ENCODE measurements at places on chromosomes 11 and 22.
A peak's percentile ranks its signal among the peaks of the same experiment; 100 is the strongest.

DNA sequence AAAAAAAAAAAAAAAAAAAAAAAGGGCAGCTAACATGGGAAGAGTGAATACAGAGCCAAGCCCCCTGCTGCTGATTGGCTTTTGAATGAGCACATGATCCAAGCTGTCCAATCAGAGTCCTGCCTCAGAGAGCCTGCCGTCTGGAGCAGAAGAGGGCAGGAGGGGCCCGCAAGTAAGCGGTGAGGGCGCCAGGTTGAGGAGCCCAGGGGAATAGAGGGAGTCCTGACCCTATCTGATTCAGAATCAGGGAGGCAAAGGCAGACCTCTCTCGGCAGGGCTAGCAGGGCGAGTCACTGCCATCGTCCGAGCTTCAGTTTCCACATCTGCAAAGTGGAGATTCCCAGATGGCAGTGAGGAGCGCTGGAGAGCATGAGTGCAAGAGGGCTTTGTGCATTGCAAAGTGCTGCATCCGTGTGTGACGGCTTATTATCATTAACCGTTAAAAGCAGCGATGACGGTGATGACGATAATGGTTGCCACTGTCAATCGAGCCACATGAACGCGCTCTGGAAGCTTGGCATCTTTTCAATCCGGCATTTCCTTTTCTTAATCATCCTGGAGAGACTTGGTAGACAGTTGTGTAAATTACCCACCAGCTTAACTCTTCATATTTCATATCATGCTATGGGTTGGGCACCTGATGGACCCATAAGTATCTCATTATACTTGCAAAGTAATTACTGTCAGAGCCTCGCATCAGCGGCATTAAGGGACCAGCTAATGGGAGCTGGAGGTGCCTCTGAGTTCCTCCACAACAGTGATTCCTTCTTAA, 68.6 kb upstream of the ATXN10 start:
- no peak for DNase-seq

DNA sequence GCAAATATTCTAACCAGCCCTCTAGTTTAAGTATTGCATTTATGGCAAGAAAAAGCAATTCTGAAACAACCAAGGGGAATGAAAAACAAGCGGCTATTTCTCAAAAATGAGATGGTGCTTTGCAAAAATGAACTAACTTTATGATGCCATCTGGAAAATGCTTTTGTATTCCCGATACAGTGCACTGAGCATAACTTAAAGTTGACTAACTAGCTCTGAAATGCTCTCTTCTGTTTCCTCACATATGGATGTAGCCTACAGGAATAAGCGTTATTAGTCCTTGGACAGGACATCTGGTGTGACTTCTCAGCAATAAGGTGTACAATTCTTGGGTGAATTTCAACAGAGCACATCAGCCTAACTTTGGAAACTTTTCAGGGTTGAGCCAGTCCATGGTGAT, 228.2 kb upstream of the DDI1 start:
- DNase-seq, result no peak

DNA sequence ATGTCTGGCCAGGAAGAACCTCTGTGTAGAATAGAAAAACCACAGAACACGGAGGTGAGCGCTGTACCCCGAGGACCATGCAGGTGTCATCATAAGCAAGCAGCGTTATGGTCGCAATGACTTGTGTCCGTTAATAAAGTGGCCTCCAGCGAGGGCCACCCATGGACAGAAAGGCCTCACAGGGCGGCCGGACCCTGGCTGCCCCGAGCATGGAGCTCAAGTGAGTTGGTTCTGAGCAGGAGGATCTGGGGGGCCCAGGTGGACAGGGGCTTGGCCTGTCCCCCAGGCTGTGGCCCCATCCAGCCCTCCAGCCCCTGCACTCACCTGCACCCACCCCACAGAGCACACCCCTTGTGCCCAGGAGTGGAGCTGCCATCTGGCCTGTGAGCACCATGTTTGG, 133.8 kb downstream of the BRD1 start:
- DNase-seq, result no peak

- DNase-seq, result no peak
Observed at GRCh38 chr22:46528121-46528610, 9.3 kb downstream of the CELSR1 start.

- peak; percentile 24 for DNase-seq
Observed at GRCh38 chr11:20056950-20057943, 103.0 kb downstream of the DBX1 start.

DNA sequence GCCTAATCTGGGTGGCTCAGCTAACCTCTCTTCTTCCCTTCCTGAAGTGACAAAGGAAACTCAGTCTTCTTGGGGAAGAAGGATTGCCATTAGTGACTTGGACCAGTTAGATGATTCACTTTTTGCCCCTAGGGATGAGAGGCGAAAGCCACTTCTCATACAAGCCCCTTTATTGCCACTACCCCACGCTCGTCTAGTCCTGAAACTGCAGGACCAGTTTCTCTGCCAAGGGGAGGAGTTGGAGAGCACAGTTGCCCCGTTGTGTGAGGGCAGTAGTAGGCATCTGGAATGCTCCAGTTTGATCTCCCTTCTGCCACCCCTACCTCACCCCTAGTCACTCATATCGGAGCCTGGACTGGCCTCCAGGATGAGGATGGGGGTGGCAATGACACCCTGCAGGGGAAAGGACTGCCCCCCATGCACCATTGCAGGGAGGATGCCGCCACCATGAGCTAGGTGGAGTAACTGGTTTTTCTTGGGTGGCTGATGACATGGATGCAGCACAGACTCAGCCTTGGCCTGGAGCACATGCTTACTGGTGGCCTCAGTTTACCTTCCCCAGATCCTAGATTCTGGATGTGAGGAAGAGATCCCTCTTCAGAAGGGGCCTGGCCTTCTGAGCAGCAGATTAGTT, 14.2 kb upstream of the UVRAG start:
- no peak for DNase-seq

DNA sequence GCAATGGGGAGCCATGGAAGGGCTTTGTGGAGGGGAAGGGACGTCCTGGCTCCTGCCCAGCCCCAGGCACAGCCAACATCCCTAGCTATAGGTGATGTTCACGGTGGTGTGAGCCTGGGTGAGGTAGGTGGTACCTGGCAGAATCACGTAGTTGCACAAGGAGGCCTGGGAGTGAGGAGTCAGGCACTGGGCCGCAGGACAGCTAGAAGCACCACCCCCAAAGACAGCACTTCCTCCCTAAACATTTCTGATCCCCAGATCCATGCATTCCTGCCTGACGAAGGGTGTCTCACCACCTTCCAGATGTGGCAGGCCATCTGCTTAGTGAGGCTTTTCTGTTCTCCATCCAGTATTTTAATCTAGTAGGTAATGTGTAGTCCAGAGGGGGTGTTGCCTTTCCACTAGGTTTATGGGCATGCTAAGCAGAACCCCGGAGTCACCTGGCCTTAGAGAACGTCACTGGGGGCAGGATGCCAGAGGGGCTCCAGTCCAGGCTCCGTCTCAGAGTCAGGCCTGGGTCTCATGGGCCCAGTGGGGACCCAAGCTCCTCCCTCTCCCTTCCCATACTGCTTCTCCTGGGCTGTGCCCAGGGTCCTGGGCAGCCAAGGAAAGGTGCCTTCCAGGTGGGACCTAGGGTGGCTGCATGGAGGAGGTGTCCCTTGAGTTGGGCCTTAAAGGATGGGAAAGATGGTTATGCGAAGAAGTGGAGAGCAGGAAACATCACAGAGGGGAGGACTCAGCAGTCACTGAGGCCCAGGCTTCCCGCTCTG, 56.2 kb downstream of the OTOG start:
- DNase-seq, result no peak

- no peak for DNase-seq
Observed at GRCh38 chr22:49954991-49955580, 5.5 kb upstream of the PIM3 start.

DNA sequence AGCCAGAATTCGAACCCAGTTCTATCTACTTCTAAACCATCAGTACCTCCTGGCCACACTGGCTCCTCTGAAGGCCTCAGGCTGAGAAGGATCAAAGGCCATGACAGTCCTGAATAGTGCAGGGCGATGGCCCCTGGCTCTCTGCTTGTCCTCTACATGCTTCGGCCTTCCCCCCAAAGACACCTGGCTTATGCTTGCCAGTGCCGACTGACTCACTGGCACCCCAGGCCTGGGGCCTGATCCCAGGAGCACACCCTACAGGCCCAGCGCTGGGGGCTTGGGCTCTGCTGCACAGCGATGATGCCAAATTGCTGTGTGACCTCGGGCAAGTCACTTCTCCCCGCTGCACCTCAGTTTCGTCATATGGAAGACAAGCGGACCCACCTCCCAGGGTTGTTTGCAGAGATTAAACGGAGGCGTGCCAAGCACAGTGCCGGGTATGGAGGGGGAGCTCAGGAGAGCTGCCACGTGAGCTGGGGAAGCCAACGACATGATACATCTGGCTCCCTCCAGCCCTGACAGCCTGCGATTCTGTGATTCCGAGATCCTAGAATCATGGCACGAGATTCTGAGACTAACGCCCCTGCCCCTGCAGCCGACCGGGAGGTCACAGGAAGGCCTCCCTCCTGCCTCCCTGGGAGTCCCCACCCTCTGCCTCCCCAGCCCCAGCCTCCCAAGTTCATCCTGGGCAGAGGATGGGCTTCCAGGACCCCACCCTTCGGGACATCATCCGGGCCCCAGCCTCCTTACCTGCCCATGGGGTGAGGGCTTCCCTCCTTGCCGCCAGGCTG, 1.0 kb downstream of the SSTR3 start:
- DNase-seq, result no peak

DNA sequence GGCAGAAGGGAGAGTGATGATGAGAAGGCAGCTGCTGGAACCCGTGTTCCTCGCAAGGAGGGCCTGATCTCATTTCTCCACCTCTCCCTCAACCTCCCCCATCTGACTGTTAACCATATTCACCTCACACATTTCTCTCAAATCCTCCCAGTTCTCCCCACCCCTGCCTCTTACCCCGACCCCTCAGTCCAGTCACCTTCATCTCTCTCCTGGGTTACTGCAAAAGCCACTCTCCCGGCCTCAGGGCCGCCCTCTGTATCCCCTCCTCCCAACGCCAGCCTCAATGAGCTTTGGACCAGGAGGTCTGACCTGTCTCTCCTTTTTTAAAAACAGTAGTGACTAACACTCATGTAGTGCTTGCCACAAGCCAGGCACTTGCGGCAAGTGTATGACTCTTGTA, 29.5 kb upstream of the LMO1 start:
- no peak for DNase-seq

GRCh38 chr22:37260901-37261336, 16.9 kb upstream of the RAC2 start:
- DNase-seq, result no peak

- no peak for DNase-seq
Observed at GRCh38 chr22:31625661-31626426, 36.2 kb downstream of the PISD start.

DNA sequence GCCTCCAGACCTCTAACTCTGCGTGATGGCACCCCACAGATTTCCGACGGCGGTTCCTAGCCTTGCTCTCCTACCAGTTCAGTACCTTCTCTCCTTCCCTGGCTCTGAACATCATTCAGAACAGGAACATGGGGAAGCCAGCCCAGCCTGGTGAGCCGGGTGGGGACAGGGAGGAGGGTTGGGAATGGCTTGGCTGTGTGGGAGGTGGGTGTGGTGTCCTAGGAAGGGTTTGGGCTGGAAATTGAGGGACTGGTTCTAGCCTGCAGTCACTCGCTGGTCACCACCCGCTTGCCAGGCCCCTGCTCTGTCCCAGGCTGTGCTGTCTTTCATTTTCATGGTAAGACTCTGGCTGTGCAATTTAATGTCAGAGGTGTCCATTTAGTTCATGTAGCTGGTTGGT, 33.9 kb downstream of the NAT10 start:
- DNase-seq, result no peak

DNA sequence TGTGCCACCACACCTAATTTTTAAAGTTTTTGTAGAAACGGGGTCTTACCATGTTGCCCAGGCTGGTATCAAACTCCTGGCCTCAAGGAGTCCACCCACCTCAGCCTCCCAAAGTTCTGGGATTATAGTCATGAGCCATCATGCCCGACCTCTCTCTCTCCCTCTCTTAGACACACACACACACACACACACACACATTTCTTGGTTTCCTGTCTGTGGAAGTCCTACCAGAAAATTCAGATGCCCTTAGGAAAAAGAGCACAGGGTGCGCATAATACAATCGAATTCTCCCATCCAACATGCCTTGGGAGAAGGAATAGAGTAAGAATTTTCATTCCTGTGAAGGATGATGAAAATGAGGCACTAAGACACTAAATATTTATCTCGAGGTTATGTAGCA, 10.4 kb downstream of the MICAL3 start:
- DNase-seq, result no peak
